ENCODE measurements at places on chromosomes 6 and 20.

DNA sequence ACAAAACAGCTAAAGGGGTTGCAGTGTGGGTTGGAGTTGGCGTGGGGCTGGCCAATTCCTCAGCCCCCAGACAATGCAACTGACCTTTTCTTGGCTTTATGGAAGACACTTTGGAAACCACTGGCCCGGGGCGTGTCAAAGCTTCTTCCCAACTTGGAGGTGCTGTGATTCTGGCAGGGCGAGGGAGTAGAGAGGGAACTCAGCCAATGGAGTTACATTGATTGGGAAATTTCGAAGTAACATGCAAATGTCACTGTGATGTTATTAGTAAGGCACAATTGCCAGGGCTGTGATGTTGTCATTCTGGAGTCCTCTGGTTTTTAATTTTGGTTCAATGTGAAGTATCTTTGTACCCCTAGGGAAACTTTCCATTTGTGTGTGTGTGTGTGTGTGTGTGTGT, 41.5 kb upstream of the EPB41L1 start:
- DNase-seq: no peak

DNA sequence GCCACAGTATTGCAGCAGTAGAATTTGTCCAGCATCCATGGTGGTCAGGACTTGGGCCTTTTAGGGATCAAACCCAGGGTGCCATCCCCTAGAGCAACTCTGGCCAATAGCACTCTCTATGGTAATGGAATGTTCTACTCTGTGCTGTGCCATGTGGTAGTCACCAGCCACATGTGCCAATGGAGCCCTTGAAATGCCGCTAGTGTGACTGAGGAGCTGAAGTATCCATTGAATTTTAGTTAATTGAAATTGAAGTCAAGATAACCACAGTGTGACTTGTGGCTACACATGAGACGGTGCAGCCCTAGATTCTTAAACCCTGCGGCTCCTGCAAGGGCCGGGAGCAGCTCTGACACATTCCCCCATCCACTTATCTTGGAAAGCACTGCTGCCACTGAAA, 54.6 kb downstream of the SLC2A10 start:
- no peak for DNase-seq

- no peak for DNase-seq
Observed at GRCh38 chr6:77415706-77416105, 47.6 kb downstream of the HTR1B start.

GRCh38 chr6:2872423-2873358, 30.4 kb downstream of the SERPINB9 start:
- DNase-seq: no peak

GRCh38 chr6:7047128-7047527, 60.6 kb upstream of the RREB1 start:
- DNase-seq: no peak
